ENCODE measurements at places on chromosomes 4 and X.

DNA sequence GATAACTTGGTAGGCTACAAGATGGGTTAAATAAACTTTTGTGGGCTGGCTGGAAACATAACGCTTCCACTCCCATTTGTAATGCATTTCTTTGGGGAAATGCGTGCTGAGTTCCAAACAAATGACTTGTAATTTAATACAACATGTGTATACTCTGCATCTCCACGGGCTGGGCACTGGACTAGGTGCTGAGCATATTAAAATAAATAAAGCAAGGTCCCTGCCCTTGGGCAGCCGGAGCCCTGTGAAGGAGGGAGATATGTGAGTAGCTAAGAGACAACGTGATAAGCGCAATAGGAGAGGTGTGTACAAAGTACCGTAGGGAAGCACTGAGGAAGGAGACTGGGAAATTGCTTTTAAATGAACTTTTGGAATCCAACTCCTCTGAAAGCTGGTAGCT lies 147.2 kb upstream of the RBPJ start:
- peak; percentile 9 for DNase-seq

- no peak for DNase-seq
Observed at GRCh38 chr4:35175894-35176293, 1068.4 kb downstream of the ARAP2 start.

GRCh38 chrX:79524642-79525041 lies 157.5 kb upstream of the ITM2A start:
- no peak for DNase-seq

- no peak for DNase-seq
Observed at GRCh38 chrX:134732152-134732551, 73.9 kb upstream of the PLAC1 start.

- DNase-seq = no peak
Observed at GRCh38 chrX:20309806-20310205, 43.1 kb upstream of the RPS6KA3 start.

DNA sequence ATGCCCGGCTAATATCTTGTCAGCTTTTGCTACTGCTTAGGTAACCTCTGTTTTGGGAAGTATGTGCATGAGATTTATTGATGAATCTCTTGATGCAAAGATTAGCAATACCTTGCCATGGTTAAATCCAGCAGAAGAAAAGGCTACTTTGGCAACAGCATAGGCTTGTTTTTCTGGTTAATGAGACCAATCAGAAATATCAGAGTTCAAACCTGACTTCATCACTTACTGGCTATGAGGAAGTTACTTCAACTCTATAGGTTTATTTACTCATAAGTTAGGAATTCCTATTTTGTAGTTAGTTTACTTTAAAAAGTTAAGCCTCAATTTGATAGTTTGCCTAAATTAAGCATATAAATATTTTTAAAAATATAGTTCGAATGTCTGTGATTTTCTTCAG lies 93.1 kb downstream of the PDLIM5 start:
- no peak for DNase-seq

- DNase-seq = no peak
Observed at GRCh38 chrX:78303086-78303485, 24.3 kb downstream of the CYSLTR1 start.

DNA sequence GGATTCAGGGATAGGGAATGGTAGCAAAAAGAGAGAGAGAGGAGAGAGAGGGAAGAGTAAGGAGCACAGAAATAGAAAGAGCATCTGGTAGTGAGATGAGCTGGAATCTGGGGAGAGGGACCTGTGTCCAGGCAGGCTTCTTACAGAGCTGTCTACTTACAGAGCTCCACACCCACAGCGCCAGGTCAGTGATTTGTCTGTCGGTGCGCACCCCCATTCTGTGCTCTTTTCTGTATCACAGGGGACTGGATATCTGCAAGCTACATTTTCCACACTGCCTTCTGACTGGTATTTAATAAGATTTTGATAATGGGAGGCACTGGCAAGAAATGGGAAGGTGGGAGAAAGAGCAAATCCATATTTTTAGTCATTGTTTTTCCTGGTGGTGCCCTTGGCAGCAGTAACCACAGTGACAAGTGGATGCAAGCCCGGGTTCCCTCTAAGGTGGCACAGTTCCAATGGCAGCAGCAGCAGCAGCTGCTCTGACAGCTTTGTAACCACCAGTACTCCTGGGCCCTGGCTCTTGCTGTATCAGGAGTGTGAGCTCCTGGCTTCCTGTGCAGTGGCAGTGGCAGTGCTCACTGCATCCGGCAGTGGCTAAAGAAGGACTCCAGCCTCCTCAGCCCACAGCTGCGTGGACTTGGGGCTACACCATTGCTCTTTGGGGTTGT lies 300.5 kb downstream of the TRIML1 start:
- no peak for DNase-seq

- no peak for DNase-seq
Observed at GRCh38 chr4:4428966-4429875, 42.3 kb downstream of the NSG1 start.

DNA sequence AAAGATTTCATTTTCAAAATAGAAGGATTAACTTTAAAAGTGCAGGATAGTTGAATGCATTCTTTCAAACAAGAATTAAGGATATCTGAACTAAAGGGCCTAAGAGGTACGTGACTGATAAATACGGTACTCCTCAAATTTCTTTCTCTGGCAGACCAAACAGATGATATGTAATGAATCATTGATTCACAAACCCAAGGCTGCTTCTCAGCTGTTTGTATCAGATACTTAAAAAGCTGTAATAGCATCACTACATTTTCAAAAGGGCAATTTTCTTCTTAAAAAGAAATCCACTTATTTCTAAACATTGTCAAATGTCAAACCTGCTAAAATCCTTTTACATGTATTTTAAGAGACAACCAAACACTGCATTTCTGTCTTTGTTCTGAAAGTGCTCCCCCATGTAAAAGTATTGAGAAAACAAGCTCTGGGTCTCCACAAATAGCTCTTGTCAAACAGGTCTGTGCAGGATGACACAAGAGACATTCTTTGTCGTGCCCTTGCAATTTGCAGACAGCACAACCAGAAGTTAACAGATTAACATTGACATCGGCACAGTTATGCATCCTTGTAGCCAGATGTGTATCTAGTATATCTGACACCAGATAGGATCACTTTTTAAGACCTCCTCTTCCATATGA lies 82.0 kb downstream of the MANBA start:
- DNase-seq = no peak
